Left forelimb (tissue), 1 donor: ENCODE measurements at places on chromosomes 3 and 15.

DNA sequence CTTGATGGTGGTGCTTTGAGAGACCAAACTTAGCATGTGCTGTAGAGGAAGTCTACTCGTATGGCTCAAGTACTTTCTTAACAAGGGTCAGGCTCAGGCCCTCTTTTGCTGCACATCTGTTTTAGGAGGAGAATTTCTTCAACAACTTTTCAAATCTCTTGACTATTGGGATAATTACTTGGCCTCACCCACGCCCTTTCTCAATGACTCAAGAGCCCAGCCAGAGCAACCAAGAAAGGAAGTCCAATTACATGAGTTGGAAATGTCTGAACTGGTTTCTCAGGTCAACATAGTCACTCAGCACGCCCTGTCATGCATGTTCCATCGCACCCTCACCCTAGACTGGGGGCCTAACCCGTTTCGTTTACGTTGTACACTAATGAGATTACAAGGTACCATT, 44.8 kb upstream of the UMPS start:
- no peak for DNase-seq

DNA sequence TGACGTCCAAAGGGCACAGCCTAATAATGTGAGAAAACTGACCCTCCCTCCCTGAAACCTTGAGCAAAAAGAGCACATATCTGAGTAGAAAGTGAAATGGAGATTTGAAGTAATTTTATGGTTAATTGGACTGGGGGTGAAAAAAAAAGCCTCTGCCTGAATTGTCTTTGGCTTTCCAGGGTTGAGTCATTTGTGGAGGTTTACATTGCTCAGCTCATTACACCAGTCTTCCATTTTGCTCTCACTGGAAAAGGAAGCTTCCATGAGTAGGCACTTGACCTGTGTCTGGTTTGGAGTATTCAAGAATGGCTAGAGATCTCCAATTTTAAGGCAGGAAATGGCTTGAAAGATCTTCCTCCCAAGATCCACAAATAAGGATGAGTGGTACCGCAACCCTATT, 273.9 kb downstream of the PDCD6IP start:
- no peak for DNase-seq

GRCh38 chr3:13513913-13514517, 33.9 kb downstream of the HDAC11 start:
- no peak for DNase-seq

DNA sequence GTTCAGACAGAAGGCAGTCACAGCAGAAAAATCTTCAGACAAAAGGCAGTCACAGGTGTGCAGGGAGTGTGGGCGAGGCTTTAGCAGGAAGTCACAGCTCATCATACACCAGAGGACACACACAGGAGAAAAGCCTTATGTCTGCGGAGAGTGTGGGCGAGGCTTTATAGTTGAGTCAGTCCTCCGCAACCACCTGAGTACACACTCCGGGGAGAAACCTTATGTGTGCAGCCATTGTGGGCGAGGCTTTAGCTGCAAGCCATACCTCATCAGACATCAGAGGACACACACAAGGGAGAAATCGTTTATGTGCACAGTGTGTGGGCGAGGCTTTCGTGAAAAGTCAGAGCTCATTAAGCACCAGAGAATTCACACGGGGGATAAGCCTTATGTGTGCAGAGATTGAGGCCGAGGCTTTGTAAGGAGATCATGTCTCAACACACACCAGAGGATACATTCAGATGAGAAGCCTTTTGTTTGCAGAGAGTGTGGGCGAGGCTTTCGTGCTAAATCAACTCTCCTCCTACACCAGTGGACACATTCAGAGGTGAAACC, 27.6 kb downstream of the ZNF589 start:
- no peak for DNase-seq

GRCh38 chr3:120368172-120368571, 19.0 kb upstream of the LRRC58 start:
- DNase-seq = no peak

DNA sequence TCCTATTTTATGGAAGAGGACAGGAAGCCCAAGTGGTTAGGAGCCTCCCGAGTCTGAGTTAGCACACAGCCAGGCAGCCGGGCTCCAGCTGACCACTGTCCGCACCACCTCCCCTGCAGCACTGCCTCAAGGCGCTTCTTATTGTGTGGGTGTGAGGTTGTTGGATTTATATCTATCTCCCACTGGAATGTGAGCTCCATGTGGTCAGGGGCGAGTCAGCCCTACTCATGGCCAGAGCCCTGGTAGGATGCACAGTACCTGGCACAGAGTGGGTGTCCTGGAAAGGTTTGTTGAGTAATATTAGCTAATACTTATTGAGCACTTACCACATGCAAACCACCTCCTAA, 9.7 kb upstream of the FBLN2 start:
- DNase-seq = no peak

DNA sequence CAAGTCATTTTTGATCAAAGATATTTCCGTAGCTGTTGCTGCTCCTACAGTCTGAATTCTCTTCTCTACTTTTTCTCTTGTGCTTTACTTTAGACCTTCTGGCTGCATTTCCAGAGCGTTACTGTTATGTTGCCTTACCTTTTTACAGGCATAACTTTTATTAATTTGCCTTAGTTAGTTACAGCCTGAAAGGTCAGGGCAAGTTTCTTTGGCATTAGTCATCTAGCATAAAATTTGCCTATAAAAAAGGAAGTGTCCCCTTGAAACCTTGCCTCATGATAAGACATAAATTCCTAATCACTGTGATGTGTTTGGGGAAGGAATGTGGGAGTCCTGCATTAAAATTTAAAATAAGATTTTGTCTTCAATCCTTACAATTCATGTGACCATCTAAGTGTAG, 618.5 kb downstream of the NR2F2 start:
- DNase-seq = no peak

- DNase-seq = no peak
These were observed at the start of gene SLITRK3 for GRCh38 chr3:165195640-165196576. Gene SLITRK3, minus strand, starts transcription at chr3:165196384. Its CDS starts 5,554 bp downstream, at chr3:165190830.

DNA sequence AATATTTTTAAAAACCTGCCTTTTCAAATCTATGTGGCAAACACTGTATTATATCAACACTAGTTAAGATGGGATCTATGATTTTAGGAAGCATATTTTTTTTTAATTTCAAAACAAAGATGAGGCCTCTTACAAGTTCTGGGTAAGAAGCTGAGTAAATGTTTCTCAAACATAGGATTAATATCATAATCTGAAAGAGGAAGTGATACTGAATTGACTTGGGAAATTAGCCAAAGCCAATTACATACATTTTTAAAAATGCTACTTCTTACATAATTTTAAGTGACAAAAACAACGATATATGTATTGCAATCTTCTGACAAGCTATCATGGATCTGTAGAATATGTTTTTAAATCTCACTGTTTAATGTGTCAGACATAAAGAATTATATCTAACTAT, 135.1 kb upstream of the UBP1 start:
- DNase-seq = no peak

DNA sequence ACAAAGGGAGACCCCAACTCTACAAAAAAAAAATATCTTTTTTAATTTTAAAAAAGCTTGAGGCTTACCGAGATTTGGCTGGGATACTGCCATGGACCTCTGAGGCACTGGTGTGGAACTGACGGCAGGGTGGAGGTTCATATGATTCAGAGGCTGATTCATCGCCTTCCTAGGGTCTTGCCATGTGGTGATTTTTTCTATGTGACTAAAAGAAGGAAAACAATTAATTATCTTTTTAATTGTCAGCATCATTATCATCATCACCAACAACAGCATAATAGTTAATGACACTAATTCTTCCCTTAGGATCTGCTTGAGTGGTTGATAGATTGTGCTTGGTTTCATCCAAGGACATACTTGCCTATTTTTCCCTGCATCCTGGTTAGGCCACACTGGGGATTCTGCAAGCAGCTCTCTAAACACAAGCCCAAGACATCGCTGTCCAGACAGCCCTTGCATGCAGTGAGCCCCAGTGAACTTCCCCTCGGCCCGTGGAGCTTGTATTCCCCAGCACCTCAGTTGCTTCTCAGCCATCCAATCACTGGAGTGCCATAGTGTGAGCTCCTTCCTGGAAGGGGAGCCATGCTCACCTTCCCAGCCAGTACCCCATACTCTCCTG, 84.9 kb downstream of the WWTR1 start:
- DNase-seq = no peak

DNA sequence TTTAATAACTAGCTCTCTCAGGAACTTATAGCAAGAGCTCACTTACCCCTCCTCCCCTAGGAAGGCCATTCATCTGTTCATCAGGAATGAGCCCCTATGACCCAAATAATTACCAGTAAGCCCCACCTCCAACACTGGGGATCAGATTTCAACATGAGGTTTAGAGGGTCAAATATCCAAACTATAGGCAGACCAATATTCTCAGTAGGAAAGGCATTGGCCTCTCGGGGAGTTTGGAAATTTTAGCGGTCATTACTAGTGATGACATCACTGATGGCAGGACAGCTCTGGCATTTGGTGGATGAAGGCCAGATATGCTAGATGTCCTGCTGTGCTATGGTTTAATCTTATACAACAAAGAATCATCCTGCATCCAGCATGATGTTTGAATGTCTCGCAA, 15.2 kb upstream of the CD47 start:
- DNase-seq = no peak

- no peak for DNase-seq
These were observed 52.3 kb downstream of the CCNL1 start for GRCh38 chr3:157107644-157108133.

DNA sequence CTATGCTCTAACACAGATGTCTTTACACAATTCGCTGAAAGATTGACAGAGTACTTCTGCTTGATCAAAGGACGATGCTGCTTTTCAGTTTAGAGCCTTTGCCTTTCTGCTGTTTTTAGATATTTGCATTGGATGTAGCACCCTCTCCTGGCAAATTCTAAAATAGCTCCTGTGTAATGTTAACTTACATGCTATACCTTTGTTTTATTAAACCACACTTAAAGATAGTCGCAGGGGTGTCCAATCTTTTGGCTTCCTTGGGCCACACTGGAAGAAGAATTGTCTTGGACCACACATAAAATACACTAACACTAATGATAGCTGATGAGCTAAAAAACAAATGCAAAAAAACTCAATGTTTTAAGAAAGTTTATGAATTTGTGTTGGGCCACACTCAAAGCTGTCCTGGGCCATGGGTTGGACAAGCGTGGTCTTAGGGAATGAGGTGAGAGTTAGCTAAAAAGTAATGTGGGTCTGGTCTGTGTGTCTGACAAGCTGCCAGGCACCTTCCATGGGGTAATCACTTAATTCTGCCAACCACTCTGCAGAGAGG, 62.9 kb downstream of the ATG7 start:
- no peak for DNase-seq

- DNase-seq = no peak
These were observed 85.7 kb upstream of the XCR1 start for GRCh38 chr3:46112984-46113383.

- DNase-seq = no peak
These were observed 206.6 kb downstream of the MECOM start for GRCh38 chr3:169456900-169457299.

- no peak for DNase-seq
These were observed 132.2 kb downstream of the FNDC3B start for GRCh38 chr3:172171396-172172075.

DNA sequence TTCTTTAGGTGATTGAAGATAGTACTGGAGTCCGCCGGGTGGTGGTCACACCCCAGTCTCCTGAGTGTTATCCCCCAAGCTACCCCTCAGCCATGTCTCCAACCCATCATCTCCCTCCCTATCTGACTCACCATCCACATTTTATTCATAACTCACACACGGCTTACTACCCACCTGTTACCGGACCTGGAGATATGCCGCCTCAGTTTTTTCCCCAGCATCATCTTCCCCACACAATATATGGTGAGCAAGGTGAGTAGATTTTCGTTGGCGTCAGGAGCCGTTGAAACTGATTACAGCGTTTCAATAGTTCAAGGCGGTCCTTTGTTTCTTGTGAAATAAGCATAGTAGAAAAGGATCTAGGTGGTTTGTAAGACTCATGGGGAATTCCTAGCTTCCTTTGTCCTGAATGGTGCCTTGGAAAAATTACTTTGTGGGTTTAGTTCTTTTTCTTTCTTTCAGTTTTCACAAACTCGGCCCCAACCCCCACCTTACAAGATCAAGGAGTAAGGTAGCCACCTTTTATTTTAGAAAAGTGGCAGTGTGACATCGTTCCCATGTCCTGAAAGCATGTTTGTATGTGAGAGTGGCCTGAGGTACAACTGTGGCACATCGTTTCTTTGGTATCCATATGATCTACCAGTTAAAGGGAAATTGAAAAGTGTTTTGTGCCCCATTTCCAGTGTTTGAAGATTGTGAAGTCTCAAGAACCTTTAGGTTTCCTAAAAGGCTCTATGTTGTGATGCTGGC, 200.6 kb downstream of the GHSR start:
- DNase-seq = no peak

GRCh38 chr3:114112696-114113095, 56.2 kb downstream of the QTRT2 start:
- DNase-seq = no peak
